DMS 273 treated with DMSO at 0.1 percent for 48 hours (cell line): ENCODE measurements at places on chromosomes 16 and 17.

DNA sequence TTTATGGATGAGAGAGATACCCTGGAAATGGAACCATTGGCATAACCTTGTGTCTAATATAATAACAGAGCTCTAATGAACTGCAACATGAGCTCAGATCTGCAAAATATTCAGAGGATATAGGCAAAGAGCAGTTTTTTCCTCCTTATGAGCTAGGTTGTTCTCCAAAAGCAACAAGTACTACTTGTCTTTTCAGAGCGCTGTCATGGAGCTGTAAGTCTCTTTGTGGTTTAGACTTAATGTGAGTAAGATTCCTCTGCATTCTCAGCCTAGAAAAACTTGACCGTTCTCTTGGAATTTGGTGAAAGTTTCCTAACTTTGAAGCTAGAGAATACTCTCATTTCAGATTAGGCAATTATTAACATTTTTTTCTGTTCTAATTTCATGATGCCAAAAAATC lies 85.2 kb downstream of the FTO start:
- DNase-seq, result no peak

DNA sequence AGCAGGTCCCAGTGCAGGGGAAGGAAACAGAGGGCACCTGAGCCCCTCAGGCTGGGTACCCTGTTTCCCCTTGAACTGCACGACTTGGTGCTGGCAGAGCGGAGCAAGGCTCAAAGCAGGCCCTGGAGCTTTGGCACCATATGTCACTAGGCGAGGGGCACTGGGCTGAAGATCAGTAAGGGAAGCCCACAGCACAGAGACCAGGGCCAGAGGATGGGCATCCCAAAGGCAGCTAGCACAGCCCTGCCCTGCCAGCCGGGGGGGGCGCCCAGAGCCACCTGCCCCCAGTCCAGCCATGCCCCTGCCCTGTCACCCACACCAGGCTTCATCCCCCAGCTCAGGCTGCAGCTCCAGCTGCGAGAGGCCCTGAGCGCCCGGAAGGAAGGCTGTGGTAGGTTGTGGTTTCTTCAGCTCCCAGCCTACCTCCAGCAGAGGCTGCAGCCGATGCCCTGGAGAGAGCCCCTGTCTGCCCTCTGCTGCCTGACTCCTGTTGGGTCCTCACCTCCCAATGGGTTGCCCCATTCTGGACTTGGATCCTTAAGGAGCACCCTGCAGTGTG lies 10.9 kb downstream of the NHERF1 start:
- DNase-seq, result peak; percentile 31

DNA sequence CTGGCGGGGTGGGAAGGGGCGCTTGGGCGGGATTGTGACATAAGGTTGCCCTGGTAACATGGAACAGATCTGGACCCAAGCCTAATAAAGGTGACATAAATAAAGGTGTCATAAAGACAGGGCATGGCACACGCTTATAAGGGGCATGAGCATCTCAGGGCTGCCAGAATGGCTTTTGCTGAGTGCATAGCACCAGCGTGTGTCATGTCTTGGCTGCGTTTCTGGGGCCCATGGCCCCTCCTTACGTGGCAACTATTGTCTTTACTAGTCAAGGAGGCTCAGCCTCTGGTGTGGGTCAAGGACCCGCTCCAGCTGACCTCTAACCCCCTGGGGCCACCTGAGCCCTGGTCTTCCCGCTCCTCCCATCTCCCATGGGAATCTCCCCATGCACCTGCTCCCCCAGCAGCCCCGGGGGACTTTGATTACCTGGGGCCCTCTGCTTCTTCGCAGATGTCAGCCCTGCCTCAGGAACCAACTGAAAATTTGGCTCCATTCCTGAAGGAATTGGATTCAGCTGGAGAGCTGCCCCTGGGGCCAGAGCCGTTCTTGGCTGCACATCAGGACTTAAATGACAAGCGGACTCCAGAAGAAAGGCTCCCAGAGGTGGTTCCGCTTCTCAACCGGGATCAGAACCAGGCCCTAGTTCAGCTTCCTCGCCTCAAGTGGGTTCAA lies 13.9 kb downstream of the LRRC37B start:
- no peak for DNase-seq

DNA sequence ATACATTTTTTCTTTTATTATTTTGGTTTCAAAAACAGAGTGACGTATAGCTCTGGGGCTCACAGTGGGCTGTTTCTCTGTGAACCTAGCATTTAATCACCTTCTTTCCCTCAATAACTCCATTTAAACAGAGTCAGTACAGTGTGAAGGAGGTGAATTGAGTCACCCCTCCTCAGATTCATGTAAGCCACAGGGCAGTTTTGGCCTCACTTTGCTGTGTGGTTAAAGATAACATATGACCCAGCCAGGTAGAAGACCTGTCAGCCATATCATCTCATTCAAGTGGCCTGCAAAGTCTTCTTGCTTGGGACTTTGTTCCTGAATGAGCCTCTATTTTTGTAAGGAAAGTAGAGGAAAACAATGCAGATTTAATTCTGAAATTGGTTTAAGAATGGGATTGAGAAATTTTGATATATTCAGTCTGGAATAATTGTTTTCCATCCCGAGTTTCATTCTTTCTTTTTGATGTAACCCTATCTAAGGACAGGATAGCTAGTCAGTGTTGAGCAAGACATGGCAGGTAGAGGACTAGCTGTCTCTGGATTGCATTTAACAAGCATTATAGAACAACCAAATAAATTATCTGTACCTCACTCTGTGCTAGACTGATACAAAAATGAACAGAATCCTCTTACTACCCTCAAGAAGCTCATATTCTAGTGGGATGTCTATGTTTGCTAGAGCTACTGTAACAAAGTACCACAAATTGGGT lies 13.1 kb downstream of the MAP2K6 start:
- no peak for DNase-seq

DNA sequence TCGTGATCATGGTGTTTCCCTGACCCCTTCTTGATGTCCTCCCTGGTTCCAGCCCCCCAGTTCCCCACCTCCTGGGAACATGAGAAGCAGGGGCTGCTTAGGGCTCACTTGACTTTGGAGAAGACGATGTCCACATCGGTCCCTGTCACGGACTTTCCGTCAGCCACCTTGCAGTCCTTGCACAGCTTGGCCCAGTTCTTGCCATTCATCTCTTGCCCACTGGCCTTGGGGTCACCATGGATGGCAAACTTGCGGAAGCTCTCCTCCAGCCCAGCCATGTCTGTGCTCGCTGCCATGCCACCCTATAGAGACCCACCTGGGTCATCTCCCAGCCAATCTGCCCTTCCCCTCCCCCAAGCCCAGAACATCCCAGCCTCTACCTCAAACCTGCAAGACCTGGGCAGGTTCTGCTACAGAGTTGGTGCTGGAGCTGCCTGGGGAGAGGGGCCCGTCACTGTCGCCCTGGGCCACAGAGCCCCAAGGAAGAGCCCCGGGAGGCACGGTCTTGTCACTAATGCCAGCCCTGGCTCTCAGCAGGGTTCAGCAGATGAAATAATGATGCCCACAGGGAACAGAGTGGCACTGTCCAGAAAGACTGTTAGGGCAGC lies 2.4 kb downstream of the TPPP3 start:
- DNase-seq, result no peak

DNA sequence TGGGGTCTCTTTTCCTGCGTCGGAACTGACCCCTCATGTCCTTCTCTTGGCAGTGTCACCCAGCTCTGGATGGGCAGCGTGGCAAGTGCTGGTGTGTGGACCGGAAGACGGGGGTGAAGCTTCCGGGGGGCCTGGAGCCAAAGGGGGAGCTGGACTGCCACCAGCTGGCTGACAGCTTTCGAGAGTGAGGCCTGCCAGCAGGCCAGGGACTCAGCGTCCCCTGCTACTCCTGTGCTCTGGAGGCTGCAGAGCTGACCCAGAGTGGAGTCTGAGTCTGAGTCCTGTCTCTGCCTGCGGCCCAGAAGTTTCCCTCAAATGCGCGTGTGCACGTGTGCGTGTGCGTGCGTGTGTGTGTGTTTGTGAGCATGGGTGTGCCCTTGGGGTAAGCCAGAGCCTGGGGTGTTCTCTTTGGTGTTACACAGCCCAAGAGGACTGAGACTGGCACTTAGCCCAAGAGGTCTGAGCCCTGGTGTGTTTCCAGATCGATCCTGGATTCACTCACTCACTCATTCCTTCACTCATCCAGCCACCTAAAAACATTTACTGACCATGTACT lies 13.2 kb downstream of the IGFBP4 start:
- no peak for DNase-seq

DNA sequence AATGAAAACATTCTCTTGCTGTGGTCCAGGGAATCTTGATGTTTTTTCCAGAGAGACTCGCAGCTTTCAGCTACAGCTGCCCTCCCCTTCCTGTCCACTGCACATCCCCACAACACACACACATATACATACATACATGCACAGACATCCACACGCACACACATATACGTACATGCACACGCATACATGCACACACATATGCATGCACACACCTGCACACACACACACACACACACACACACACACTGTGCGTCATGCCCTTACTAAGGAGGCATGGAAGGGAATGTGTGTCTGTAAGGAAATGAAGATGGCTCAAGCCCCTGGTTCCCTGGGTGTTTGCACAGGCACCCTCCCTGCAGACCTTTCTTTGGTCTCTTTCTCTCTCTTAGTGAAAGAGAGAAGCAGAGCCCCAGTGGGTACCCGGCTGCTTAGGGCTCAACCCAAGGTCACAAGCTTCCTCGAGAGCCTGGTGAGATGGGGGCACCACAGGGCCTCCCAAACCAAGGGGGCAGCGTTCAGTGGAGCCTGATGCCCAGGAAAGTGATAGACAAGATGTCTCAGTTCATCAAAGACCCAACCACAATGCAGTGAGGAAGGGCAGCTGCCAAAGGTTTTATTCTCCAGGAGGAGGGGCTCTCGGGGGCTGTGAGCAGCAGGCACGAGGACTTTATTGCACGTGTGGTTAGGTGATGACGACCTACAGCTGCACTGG lies 33.3 kb downstream of the TNFRSF13B start:
- no peak for DNase-seq

DNA sequence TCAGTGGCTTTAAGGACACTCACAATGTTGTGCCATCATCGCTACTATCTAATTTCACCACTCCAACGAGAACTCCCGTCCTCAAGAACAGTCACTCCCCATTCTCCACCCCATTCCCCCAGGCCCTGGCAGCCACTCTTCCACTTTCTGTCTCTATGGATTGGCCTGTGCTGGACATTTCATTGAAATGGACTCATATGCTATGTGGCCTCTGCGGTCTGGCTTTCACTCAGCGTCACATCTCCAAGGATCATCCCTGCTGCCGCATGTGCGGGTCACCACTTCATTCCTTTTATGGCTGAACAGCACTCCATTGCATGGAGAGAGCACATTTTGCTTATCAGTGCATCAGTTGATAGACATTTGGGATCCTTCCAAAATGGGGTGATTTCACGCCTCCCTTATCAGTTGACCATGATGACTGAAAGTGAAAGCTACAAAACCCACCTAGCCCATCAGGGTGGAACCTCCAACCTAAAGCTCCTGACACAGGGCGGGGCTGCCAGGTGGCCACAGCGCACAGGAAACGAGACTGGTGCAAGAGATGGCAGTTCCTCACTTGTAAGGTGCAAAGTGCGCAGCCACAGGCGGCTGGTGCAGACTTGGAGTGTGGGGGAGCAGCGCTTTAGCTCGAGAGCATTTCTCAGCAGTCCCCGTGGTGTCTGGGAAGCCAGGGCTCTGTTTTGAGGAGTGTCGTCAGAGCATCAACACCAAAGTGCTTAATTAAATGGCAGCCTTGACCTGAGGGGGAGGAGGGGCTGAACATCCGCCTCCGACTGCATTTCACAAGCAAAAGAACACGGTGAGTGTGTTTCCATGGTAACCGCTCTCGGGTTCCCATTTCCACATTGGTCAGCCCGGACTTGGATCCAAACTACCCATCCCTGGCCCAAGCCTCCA lies 23.8 kb downstream of the COTL1 start:
- DNase-seq, result no peak

GRCh38 chr17:53150101-53150698 lies 672.5 kb upstream of the KIF2B start:
- DNase-seq, result no peak

DNA sequence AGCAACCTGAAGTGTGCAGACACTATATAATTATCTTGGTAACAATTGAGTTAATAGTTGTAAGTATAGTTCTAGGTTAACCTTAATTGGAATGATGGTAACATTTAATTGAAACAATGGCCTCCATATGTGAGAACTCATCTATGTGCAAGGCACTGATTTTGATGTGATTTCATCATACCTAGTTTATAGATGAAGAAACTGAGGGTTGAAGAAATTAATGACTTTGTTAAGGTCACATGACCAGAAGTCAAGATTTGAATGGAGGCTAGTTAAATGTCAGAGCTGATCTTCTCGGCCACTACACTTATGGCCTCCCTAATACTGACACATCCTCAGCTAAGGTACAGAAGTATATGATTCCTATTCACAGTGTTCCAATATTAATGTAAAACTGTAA lies 128.2 kb upstream of the PSMD7 start:
- no peak for DNase-seq

GRCh38 chr17:47801176-47801765 lies 20.3 kb downstream of the OSBPL7 start:
- DNase-seq, result no peak

- DNase-seq, result no peak
Measured at GRCh38 chr17:76683011-76683755, 27.6 kb downstream of the MXRA7 start.

DNA sequence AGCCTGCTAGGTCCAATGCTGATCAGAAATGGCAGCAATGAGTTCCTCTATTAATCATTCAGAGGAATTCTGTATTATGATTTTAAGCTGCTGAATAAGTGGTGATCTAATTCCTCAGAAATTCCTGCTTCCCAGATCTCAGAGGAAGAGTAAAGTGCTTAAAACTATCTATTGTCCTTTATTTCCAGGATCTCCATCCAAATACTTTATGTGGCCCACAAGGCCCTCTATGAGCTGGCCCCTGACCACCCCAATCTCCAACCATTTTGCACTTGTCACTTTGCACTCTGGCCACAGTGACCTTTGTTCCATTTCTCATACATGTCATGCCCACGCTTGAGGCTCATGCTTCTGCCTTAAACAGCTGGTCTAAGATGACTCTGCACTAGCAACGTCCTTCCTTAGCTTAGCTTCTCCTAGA lies 93.7 kb downstream of the CA10 start:
- no peak for DNase-seq

DNA sequence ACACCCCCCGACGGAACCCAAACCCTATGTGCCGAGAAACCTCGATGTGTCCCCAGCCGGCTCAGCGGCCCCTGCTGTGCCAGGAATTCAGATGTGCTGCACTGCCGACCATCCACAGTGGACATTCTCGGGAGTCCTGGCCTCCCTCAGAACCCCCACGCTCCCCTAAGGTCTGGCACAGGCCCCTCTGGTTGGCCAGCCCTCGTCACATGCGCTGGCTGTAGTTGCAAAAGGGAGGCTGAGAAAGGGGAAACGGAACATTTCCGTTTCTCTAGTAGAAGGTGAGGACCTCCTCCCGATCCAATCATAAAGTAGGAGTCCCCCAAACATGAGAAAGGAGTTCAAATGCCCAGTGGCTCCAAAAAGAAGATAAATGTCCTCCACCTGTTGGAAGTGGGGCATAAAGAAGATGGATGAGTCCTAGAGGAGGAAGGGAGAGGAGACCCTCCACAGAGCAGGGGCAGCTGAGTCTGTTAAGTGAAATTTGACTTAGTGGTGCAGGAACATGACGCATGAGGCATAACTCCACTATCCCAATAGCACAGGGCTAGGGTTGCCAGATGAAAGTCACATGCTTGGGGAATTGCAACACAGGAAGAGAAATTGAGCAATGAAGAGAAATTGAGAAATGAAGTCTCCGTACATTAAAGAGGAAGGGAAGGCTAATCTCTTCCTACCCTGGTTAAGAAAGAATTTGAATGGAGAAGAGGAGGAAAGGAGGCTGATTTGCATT lies 49.3 kb upstream of the WSB1 start:
- DNase-seq, result no peak
